ENCODE measurements at places on chromosomes 7 and 10.
A peak's percentile ranks its signal among the peaks of the same experiment; 100 is the strongest.

GRCh38 chr7:16795624-16796023 lies 9.2 kb downstream of the AGR2 start:
- DNase-seq: no peak

- DNase-seq: peak; percentile 50
Observed at GRCh38 chr10:98251399-98251798, 16.6 kb downstream of the LOXL4 start.

- no peak for DNase-seq
Observed at GRCh38 chr7:114073701-114074100, 154.9 kb upstream of the PPP1R3A start.

- DNase-seq: no peak
Observed at GRCh38 chr10:1197384-1197783, 141.2 kb downstream of the WDR37 start.

GRCh38 chr10:58827381-58827780 lies 314.7 kb downstream of the BICC1 start:
- no peak for DNase-seq

DNA sequence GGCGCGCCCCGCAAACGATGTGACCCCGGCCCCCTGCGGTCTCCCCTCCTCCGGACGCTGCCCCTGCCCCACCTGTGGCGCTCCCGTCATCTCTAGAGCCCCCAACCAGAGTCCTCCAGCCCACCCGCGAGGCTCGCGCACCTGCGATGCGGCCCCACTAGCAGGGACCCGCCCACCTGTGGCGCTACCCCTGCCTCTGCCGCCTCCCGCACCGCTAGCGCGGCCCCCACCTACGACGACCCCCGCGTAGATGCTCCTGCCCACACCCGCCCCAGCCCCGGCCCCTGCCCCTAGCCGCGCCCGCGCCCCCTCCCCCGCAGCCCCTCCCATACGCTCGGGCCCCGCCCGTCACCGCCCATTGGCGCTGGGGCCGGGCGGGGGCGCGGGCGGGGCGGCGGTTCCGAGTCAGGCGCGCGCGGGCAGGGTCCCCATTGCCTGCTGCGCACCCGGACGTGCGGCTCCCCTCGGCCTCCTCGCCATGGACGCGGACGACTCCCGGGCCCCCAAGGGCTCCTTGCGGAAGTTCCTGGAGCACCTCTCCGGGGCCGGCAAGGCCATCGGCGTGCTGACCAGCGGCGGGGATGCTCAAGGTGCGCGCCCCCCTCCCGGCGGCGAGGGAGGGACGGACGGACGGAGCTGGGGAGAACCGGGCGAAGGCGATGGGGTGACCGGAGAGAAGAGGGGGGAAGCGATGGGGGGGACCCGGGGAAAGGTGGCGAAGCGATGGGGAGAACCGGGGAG lies at the start of gene PFKP:
TSS of gene PFKP (plus strand) at position 431 of the 741 bp plus-strand sequence. CDS start at position 479, 48 bp downstream.
- DNase-seq: peak; percentile 33

DNA sequence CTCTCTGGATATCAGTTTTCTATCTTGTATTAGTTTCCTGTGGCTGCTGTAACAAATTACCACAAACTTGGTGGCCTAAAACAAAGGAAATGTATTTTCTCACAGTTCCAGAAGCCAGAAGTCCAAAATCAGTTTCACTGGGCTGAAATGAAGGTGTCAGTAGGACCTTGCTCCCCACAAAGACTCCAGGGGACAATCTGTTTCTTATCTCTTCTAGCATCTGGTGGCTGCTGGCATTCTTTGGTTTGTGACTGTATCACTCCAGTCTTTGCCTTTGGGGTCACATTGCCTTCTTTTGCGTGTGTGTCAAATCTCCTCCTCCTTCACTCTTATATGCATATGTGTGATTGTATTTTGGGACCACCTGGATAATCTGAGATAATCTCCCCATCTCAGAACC lies 153.0 kb upstream of the PRPS1L1 start:
- DNase-seq: no peak

DNA sequence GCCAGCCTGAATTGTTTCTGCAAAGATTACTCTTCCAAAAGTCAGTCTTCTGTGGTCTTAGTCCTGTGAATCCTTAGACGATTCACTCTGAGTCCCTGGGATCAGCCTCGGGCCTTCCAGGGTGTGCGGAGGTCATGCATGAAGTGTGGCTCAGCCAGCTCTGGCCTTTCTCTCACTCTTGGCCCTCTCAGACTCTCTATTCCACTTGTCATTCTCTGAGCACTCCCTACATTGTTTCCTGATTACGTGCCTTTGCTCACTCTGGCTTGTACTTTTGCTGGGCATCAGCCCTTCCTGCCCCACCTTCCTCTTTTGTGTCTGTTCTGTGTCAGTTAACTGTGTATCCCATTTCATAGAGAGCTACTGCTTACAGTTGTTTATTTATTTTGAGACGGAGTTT lies 36.0 kb downstream of the CCNY start:
- peak; percentile 94 for DNase-seq

DNA sequence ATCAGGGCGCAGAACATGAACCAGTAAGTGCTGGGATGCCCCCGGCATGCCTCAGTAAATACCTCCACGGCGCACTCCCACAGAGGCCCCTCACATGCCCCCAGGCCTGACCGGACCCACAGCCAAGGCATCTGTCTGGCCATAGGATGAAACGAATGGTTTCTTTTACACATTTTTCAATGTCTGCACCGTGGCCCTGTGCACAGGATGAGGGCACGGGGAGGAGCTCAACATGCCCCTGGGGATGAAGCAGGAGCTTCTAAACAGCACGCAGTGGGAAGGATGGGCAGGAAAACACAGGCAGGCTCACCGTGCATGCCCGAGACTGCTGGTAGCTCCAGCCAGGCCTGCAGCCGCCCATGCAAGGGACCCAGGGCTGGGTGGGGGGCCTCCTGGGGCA lies 283.3 kb downstream of the TNS3 start:
- DNase-seq: no peak

DNA sequence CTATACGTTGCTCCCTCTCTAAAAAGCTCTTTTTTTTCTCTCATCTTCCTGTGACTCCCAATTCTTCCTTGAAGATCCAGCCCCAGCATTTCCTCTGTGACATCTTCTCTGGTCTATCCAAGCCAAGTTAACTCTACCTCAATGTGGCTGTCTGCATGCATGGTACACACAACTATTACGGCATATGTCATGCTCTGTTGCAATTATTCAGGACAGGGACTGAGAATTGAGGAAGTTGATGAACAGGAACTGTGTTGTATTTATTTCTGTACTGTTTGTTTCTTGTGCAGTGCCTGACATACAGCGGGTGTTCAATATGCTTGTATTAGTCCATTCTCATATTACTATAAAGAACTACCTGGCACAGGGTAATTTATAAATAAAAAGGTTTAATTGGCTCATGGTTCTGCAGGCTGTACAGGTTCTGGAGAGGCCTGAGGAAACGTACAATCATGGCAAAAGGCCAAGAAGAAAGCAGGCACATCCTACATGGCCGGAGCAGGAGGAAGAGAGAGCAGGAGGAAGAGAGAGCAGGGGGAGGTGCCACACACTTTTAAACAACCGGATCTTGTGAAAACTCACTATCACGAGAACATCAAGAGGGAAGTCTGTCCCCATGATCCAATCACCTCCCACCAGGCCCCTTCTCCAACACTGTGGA lies 6.3 kb downstream of the TRPV5 start:
- DNase-seq: no peak

GRCh38 chr10:68067508-68067907 lies 7.6 kb downstream of the HERC4 start:
- no peak for DNase-seq

DNA sequence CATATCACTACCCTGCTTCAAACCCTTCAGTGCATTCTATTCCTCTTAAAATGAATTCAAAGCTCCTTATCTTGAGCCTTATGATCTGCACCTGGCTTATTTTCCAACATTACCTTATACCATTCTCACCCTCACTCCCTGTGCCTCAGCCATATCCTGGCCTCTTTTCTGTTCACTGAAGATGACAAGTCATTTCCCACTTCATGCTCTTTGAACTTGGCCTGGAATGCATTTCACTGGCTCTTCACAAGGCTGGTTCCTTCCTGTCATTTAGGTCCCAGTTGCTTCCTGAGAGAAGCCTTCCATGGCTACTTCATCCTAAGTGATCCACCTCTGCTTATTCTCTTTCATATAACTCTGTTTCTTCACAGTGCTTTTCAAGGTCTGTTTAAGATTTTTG lies 3.2 kb upstream of the LIPF start:
- DNase-seq: no peak

GRCh38 chr7:50594136-50594535 lies 28.9 kb upstream of the DDC start:
- DNase-seq: no peak

- DNase-seq: no peak
Observed at GRCh38 chr10:110394898-110395297, 90.2 kb upstream of the SMNDC1 start.

GRCh38 chr10:8036506-8037198 lies 17.8 kb upstream of the GATA3 start:
- DNase-seq: no peak

- peak; percentile 70 for DNase-seq
Observed at GRCh38 chr7:5586279-5586962, 162.8 kb upstream of the TNRC18 start.

DNA sequence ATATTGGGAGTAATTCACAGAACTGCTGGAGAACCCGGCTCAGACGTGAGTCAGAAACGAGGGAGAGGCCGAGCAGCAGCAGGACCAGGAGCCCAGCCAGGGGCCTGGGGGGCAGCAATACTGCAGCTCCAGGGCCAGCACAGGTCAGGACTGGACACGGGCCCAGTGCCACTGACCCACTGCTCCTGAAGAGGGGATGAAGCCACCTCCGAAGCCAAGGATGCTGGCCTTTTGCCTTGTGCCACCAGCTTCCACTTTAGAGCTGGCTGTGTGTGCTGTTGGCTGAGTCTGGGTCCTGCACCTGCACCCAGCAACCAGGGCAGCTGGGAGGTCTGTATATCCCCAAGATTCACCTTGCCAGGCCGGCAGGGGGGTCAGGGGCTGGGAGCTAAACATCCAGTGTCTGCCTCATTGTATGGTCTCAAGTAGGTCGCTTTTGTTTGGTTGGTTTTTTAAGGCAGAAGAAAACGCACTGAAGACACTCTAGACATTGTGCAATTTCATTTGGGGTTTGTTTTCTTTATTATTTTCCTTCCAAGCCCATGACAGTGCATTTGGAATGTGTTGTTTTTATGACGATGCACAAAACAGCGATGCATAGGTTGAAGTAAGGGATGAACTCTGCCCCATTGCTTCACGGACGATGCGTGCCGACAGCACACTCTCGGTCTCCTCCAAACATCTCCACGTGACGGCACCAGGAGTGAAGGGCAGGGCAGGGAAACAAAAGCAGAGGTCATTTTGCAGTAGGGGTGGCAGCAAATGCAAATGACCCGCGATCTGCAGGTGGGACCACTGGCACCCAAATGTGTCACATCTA lies 27.7 kb upstream of the INSIG1 start:
- no peak for DNase-seq

- DNase-seq: no peak
Observed at GRCh38 chr7:149615690-149616270, 118.2 kb upstream of the ZNF746 start.

GRCh38 chr7:14233868-14234369 lies 244.5 kb upstream of the ETV1 start:
- no peak for DNase-seq

- no peak for DNase-seq
Observed at GRCh38 chr7:26898891-26899290, 34.5 kb upstream of the SKAP2 start.

GRCh38 chr7:46649876-46650275 lies 728.8 kb upstream of the IGFBP3 start:
- DNase-seq: no peak

- DNase-seq: no peak
Observed at GRCh38 chr7:99419323-99420021, 10.7 kb downstream of the BUD31 start.

- DNase-seq: no peak
Observed at GRCh38 chr10:34091635-34092195, 723.4 kb downstream of the PARD3 start.

DNA sequence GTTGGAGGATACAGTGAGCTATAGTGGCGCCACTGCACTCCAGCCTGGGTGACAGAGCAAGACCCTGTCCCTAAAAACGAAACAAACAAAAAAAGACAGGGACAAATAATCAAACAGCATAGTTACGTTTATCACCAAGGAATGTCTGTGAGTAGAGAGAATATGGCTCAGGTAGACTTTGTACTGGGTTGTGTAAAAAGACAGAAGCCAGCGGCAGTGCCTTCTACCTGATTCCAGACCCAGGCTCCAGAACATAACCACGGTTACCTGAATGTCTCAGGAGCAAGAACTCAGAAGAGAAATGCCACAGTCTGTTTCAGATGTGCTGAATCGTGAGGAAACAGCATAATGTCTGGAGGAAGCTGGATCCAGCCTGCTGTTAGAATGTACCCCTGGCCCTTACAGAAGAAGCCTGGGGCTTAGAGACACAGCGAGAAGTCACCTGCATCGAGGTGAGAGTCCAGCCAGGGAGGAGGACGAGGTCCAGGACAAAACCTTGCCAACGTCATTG lies 60.9 kb upstream of the KAT6B start:
- DNase-seq: no peak

DNA sequence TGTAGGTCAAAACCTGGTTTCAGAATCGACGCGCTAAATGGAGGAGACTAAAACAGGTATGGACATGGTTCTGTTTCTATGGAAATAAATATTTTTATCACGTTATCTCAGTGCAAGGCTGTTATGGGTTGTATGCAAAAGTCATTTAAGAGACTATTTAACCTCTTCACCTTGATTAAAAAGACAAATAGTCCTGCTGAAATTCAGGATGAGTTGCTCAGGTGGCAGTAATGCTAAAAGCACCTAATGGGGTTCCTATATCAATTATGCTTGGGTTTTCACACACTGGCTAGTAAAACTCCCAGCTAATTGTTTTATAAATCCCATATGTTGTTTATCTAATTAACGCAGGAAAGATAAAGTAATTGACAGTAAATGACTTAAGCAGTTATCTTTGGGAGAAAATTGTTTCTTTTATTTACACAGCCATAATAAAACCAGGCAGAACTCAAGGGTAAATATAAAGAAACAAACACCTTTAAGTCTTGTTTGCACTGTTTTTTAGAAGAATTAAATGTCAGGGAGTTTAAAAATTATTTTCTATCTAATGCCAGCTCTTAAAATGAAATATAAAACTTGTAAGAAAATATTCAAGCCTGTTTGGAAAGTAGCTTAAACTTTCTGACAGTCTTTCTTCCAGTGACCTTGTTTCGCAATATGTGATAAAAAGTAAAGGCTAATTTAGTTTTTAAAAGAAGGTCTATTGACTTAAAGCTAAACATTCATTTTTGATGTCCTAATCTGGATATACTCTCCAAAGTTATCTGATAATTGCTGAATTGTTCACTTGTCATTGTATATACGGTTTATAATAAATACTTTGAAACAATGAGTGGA lies 3.2 kb downstream of the HHEX start:
- DNase-seq: no peak

- DNase-seq: no peak
Observed at GRCh38 chr10:132351611-132352010, 19.6 kb downstream of the LRRC27 start.

DNA sequence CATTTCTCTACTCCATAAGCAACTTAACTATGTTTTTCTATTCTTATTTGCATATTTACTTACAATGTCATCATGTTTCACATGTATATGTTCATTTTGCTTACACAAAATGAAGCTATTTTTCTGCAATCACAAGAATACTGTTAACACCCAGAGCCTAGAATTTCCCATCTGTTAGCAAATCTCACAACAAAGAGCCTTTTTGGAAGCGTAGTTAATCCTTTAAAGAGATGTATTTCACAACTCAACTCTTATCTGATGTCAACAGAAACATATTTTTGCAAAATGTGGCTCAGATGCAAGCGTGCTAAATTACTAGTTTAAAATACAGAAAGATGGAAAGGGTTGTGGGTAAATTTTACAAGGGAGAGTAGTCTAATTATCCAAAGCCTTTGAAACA lies 110.6 kb upstream of the COL1A2 start:
- no peak for DNase-seq

- no peak for DNase-seq
Observed at GRCh38 chr10:110505130-110505770, 7.5 kb downstream of the DUSP5 start.
